Diencephalon (tissue), 1 donor: ENCODE measurements at places on chromosomes 6 and 20. TPM values are rescaled to one million over a fixed set of nuclear protein-coding genes. Genes with fewer than 3 reads are reported as not detected.

Gene TRERF1
- 4.8 TPM for total RNA-seq

Gene OR2B6
- total RNA-seq = not detected

Gene ULBP2
- 2.1 TPM for total RNA-seq

Gene SLPI
- total RNA-seq = not detected

Gene NECAB3
- total RNA-seq = 32.3 TPM

Gene GNAS-AS1
- 1.2 TPM for total RNA-seq

Gene EBF4
- 15.7 TPM for total RNA-seq

Gene MYO6
- total RNA-seq = 20.5 TPM

Gene FNDC1
- 0.46 TPM for total RNA-seq

Gene ZSCAN23
- 17.5 TPM for total RNA-seq

Gene SEMG1
- total RNA-seq = not detected

Gene MYH7B
- 0.46 TPM for total RNA-seq

Gene MAVS
- 12.7 TPM for total RNA-seq

Gene OR2H2
- not detected for total RNA-seq

Gene RIMS1
- total RNA-seq = 374 TPM

Gene TGM2
- total RNA-seq = 3.5 TPM

Gene COL9A1
- total RNA-seq = 10.8 TPM

Gene ECT2L
- 1.2 TPM for total RNA-seq

Gene ZNF451
- total RNA-seq = 147 TPM

Gene ZNF311
- total RNA-seq = 5.8 TPM

Gene CYP24A1
- 1.2 TPM for total RNA-seq

Gene TP53TG5
- not detected for total RNA-seq

Gene NKAIN2
- 33.0 TPM for total RNA-seq

Gene XKR7
- 10.1 TPM for total RNA-seq

Gene DLK2
- total RNA-seq = 8.3 TPM

Gene FHL5
- 0.92 TPM for total RNA-seq

Gene THBD
- 1.8 TPM for total RNA-seq

Gene CRYBG1
- total RNA-seq = 1.6 TPM

Gene FILIP1
- 5.3 TPM for total RNA-seq

Gene PGC
- total RNA-seq = not detected

Gene SMPDL3A
- 11.8 TPM for total RNA-seq
